Activated CD8-positive, alpha-beta memory T cell treated with anti-CD3 and anti-CD28 coated beads, Interleukin-2, amount 10 ng/mL, durations not matched to agents 7 days and 5 days (primary cell): ENCODE measurements at places on chromosomes 3 and 15. TPM values are rescaled to one million over a fixed set of nuclear protein-coding genes. Genes with fewer than 3 reads are reported as not detected.

GRCh38 chr3:65836047-65836446 is 202.7 kb downstream of the MAGI1 start:
- DNase-seq: no peak

DNA sequence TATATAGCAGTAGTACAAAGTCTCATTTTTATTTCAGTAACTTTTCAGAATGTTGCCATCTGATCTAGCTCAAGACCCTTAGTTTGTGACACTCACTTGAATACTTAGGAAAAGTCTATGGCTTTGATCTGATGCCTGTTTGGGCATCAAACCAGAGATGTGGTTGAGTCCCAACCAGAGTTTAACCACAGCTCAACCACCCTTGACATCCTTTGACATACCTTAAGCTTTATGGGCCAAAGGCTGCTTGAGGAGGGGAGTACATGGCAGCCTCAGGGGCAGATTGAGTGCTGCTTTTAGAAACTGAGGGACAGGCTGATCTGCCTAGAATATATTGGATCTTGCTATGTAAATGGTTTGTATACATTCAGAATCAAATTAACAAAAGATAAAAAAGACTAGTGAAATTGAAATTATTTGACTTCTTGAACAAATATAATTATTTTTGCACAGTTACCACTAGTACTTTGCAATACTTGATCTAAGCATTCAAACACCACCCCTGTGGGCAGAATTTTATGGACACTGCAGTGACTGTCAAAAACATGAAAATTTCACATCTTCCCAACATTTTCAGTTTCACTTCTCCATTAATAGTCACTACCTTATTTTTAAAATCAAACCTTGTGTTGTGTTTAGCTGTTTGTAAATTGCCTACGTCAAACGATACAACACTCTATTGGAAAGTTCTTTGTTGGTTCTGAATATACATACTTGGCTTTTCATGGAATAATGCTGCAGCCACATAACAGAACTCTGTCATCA is 199.8 kb downstream of the UBE2E2 start:
- no peak for DNase-seq

GRCh38 chr3:68142441-68142840 is 488.0 kb upstream of the SUCLG2 start:
- no peak for DNase-seq

DNA sequence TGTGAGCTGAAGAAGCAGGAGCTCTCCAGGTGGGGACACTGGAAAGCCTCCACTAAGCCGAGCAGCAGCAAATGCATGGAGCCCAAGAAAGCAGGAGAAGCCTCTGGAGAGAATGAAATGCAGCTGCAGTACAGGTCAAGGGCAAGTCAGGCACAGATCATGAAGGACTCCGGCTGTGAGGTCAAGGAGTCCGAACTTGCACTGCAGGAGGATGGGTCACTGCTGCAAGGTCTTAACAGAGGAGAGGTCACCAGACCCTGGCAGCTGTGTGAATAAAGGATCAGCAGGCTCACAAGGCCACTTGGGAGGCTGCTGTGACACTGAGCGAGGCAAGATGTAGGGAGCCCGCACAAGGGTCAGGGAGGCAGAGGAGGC is 24.7 kb upstream of the SLC41A3 start:
- DNase-seq: no peak

DNA sequence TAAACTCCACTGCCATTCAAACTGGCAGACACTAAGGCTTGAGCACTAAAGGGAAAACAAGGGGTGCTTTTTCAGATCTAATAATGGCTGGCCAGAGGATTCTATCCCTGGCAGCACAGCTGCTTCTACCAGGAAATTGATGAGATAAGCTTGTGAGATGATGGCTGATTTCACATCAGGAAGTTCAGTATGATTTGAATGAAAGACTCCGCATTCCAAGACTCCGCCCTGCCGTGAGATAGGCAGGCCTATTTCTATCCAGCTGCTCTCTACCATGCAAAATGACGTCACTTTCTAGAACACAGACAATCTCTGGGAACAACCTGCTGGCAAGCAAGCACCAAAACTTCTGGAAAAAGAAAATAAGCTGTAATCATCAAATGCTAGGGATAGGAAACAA is 171.8 kb downstream of the WDR76 start:
- DNase-seq: no peak

- DNase-seq: no peak
Measured at GRCh38 chr3:171508676-171509075, 48.5 kb upstream of the TNIK start.

GRCh38 chr3:76586471-76586870 is 453.4 kb upstream of the ROBO2 start:
- DNase-seq: no peak

GRCh38 chr3:15321349-15321748 is 11.0 kb downstream of the SH3BP5 start:
- DNase-seq: no peak

GRCh38 chr15:33190539-33190938 is 4.0 kb downstream of the FMN1 start:
- peak; percentile 53 for DNase-seq

- no peak for DNase-seq
Measured at GRCh38 chr3:115518100-115518852, 105.0 kb upstream of the GAP43 start.

Gene RAB11A
- total RNA-seq: 139 TPM

Gene MNS1
- total RNA-seq: 0.94 TPM

Gene AP3S2
- total RNA-seq: 22.2 TPM

Gene CHDH
- 1.0 TPM for total RNA-seq

Gene CATSPER2
- 0.94 TPM for total RNA-seq

Gene TPRA1
- total RNA-seq: 34.5 TPM

Gene CPLX3
- total RNA-seq: not detected

Gene TRPM1
- 0.06 TPM for total RNA-seq

Gene CNTN4
- not detected for total RNA-seq

Gene ZSCAN2
- 8.6 TPM for total RNA-seq
